ENCODE measurements at places on chromosomes 5 and 9.

GRCh38 chr9:137046088-137046787 is at the start of gene NPDC1:
Gene NPDC1 (minus strand): TSS chr9:137046177. CDS start chr9:137045989, 188 bp downstream.
- peak; percentile 70 for DNase-seq

GRCh38 chr5:154861946-154862345 is 3.5 kb downstream of the CNOT8 start:
- DNase-seq = no peak

DNA sequence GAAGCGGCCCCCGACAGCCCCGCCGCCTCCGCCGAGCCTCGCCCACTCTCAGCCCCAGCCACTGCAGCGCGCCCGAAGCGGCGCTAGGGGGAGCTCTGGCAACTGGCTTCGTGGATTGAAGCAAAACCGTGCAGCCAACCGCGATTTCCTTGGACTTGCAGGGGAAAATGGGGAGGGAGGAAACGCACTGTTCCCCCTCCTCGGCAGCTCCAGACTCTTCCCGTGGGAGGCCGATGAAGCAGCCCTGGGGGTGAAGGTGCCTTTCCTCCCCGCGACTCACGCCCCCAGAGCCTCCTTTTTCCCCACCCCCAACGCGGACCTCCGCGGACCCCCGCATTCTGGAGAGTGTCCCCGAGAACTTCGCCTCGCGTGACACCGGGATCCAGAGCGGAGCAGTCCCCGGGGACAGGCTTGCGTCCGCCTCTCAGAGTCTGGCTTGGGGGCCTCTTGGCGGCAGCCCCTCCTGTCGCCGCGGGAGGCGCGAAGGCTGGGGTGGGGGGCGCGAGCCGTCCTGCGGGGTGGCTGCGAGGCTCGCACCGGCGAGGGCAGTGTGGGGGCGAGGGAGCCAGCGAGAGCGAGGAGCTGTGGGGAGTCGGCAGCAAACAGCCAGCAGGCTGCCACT is 3.8 kb downstream of the IER5L start:
- peak; percentile 68 for DNase-seq

DNA sequence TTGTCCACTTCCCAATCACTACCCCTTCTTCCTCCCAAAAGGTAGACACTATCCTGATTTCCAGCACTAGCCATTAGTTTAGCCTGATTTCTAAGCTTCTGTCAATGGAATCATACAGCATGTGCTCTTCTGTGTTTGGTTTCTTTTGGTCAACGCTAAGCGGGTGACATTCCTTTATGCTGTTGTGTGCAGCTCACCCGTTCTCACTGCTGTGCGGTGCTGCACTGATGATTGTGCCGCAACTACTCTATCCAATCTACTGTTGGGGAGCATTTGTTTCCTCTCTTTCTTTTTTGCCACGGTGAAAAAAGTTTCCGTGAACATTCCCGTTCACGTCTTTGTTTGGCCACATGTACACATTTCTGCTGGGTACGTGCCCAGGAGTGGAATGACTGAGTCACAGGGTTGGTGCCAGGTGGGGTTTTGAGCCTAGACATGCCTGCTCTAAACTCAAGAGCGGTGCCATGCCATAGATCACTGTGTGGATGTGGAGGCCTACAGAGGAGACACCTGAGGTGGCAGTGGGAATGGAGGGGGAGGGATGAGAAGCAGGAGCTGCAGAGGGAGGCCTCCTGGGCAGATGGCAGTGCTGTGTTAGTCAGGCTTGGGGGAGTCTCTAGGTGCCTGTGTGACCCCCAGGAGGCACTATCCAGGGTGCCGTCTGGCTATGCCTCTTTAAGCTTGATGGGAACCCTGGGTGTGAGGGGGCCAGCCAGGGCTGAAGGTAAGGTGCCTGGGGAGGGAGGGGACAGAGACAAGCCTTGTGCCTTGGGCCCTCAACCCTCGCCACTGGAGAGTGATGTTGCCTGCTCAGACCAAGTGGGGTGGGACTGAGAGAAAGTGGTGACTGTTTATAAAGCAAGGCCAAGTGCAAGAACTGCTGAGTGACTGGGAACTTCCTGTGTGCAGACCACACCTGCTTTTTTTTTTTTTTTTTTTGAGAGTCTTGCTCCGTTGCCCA is 11.4 kb upstream of the ANKRD33B start:
- DNase-seq = no peak

GRCh38 chr9:130940693-130941576 is 1.9 kb upstream of the FIBCD1 start:
- peak; percentile 51 for DNase-seq

GRCh38 chr5:124755565-124755964 is 9.1 kb upstream of the ZNF608 start:
- no peak for DNase-seq

DNA sequence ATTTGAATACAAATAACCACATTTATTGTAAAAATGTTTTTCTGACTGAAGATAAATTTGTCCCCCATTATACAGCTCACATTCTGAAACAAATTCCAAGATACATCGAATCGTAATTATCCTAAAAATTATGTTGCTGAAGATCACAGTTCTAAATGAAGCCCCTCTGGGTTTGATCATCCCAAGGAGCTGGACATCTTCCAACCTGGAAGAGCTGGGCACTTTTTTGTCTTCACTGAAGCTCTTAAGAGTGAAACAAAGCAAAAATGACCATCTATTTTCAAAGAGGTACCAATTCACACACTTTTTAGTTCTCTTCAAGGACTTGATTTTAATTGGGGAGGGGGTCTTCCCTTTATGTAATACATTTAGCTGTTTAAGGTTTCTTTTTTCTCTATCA is 5.5 kb downstream of the CTNND2 start:
- no peak for DNase-seq

Data from T follicular helper cell (primary cell).